ENCODE measurements at places on chromosomes 5 and 9.

- DNase-seq, result no peak
Measured at GRCh38 chr5:65816729-65817128, 94.7 kb downstream of the NLN start.

- DNase-seq, result no peak
Measured at GRCh38 chr5:179146277-179146676, 86.1 kb downstream of the ZNF354C start.

DNA sequence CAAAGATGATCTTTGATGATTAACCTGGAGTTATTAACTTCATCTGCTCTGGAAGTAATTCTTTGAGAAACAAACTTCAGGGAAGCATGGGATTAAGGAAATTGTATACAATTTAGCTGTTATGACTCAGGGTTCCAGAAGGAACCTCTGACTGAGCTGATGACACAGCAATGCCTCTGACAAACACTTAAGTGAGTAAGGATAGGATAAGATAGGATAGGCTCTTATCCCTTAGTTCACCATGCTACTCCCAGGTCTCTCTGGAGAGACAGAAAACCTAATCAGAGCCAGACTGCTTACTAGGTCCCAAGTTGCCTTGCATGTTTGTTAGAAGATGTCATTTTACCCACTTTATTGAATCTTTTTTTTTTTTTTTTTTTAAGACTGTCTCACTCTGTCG, 12.6 kb upstream of the TMEM38B start:
- DNase-seq, result no peak

GRCh38 chr5:82596451-82596850, 318.3 kb upstream of the RPS23 start:
- no peak for DNase-seq

DNA sequence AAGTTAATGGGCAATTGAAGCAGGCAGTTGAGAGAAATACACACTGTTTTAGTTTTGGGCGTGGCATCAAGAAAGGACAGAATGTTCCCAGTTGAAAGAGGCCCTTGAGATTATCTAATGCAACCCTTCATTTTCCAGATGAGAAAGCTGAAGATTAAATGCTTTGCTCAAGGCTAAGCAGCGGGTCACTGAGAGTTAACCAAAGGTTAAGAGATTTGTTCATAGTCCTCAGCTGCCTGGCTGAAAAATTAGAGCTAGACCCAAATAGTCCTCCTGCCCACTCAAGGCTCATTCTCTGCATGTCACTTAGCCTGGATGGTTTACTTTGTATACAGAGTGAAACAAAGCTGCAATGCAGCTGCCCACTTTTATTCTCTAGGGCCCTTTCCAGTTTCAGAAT, 46.7 kb upstream of the MAMDC2 start:
- DNase-seq, result no peak

All from NCI-H1105 (cell line).